ENCODE measurements at places on chromosomes 6 and 20.

DNA sequence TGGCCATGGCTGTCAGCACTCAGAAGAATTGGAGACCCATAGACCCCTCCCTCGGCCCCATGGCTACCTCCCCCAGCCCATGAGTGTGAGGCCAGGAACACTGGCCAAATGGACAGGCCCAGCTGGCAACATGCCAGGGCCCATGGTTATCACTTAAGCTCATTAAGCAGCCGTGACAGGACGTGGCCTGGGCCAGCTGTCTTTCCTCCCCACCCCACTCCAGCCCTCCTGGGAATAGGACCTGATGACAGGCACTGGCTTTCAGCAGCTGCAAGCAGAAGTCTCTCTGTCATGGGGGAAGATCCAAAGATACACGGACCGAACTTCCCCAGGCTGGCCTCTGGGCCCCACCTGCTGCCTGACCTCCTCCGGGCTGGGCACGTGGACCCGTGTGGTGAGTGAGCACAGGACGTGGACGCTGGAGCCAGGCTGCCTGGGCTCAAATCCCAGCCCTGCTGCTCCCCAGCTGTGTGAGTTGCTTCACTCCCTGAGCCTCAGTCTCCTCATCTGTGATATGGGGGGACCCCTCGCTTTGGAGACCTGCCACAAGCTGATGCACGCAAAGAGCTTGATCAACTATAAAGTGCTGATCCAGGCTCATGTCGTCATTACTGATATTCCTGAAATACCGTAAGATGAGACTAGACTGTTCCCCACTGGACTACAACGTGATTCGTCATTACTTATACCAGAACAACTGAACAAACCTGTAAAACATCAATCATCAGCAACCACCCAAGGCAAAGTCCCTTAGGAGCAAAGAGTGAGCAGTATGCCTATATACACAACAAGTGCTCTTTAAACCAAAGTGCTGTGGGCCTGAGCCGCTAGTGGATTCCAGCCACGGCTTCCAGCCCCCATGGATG is 22.0 kb upstream of the VSTM2L start:
- DNase-seq, result no peak

DNA sequence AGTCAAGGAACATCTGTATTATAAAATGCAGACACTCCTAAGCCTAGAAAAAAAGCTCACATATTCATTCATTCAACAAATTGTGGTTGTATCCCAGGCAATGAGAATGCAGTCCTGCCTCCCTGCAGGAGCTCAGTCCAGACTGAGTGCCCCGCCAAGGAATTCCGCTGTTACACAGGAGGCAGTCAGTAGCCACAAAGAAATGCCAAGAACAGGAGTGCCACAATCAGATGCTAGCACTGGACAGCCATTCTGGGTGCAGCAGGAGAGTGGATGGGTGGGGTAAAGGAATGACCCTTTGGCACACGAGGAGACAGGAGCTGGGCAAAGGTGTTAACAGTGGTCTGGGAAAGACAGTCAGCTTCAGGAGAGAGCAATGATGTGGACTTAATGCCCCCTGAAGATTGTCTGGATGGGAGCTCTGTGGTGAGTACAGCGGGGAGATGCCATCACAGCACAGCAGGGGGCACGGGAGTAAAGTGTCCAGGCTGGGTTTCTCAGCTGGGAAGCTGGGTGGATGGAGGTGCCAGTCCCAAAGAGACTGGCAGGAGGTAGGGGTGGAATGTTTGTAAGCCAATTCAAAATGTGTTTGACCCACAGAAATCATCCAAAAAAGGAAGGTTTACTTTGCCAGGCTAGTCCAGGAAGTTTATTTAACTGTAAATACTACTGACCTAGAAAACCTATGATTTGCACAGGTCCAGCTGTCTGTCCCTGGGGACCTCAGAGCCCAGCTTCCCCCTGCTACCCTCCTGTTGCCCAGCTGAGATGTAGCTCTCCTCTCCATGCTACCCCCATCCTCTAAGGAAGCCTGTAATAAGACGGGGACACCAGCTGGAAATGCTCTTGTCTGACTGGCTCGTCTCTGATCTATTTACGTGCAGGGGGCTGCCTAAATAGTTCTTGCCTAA is 84.1 kb downstream of the SLC23A2 start:
- DNase-seq, result no peak

- DNase-seq, result no peak
These were observed 28.8 kb downstream of the EPB41L1 start for GRCh38 chr20:36183155-36183944.

GRCh38 chr6:56076033-56076432 is 171.3 kb downstream of the COL21A1 start:
- DNase-seq, result no peak

GRCh38 chr6:163608204-163608644 is 193.7 kb downstream of the QKI start:
- no peak for DNase-seq

DNA sequence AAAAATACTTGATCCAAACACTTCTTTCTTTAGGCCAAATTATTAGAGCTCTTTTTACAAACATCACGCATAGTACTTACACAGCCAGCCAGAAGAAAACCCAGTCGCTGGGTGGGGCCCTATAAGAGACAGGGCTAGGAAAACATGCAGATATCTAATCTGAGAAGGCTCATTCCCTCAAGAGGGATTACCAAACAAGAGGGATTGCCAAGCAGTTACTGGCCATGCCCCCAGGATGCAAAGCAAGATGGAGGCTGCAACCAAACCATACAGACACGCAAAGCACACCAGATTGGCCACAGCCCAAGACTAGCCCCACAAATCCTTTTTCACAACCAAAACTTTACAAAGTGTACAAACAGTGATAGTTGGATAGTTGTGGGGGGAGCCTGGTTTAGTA is 1235.4 kb upstream of the GJE1 start:
- DNase-seq, result no peak

GRCh38 chr6:115712291-115712961 is 348.3 kb downstream of the FRK start:
- no peak for DNase-seq

- no peak for DNase-seq
These were observed 86.4 kb downstream of the LY86 start for GRCh38 chr6:6674872-6675271.

DNA sequence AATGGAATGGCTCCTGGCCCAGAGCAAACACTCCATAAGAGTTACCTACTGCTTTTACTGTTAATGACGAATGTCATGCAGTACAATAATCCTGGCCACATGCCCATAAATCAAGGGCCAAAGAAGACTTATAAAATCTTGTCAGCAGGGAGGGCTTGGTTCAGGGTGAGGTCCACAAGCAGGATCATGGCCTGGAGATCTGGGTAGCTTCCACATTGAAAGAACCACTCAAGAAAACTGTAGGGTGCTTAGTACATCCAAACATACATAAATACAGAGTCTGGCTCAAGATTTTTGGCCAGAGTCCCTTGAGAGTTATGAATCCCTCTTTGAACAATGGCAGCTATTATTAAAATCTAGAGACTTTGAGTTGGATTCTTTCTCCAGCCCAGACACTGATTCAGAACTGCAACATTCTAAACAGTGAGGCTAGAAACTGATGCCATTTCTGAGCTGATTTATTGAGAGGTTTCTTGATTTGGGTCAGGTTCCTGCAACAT is 188.7 kb downstream of the CDC5L start:
- DNase-seq, result no peak

DNA sequence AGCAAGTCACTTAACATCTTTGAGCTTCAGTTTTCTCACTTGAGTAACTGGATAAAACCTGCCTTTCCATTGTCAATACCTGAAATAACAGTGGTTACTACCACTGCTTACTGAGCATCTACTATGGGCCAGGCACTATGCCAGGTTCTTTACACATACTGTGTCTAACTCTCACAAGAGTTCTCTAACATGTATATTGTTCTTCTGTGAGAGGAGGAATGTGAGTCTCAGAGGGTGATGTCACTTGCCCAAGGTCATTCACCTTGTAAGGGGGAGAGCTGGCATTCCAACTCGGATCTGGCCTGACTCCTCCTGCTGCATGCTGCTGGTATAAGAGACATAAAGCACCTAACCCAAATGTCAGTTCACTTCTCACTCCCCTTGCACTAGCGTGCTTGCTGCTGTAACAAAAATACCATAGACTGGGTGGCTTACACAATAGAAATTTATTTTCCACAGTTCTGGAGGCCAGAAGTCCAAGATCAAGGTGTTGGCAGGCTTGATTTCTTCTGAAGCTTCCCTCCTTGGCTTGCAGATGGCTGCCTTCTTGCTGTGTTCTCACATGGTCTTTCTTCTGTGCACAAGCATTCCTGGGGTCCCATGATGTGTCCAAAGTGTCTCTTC is 21.9 kb upstream of the SGK2 start:
- DNase-seq, result no peak

All from neural crest cell (in vitro differentiated cells).